ENCODE measurements at places on chromosomes 6 and 20.

GRCh38 chr20:24033151-24033550 is 44.6 kb upstream of the GGTLC1 start:
- DNase-seq, result no peak

- no peak for DNase-seq
Measured at GRCh38 chr6:71310261-71310660, 21.6 kb downstream of the OGFRL1 start.

DNA sequence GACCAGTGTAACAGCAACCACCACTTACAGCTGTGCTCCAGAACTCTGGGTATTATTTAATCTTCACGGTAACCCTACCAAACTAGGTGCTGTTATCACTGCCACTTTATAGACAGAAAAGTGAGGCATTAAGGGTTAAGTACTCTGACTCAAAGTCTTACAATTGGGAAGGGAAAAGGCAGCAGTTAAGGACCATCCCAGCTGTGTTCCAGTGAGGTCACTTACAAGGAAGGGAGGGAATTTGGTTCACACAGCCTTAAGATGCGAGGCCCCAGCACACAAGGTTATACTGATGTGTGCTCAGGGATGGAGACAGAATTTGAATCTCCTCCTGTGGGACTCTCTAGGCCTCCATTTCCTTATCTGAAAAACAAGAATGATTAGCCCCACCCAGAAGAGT is 46.7 kb downstream of the TRERF1 start:
- DNase-seq, result no peak

GRCh38 chr20:1331801-1332453 is 3.0 kb upstream of the SDCBP2 start:
- DNase-seq, result no peak

- DNase-seq, result no peak
Measured at GRCh38 chr6:143894655-143895054, 30.4 kb downstream of the ZC2HC1B start.
